ENCODE measurements at places on chromosomes 12 and 14. TPM values are rescaled to one million over a fixed set of nuclear protein-coding genes. Genes with fewer than 3 reads are reported as not detected.

Gene TPH2
- not detected for total RNA-seq

DNA sequence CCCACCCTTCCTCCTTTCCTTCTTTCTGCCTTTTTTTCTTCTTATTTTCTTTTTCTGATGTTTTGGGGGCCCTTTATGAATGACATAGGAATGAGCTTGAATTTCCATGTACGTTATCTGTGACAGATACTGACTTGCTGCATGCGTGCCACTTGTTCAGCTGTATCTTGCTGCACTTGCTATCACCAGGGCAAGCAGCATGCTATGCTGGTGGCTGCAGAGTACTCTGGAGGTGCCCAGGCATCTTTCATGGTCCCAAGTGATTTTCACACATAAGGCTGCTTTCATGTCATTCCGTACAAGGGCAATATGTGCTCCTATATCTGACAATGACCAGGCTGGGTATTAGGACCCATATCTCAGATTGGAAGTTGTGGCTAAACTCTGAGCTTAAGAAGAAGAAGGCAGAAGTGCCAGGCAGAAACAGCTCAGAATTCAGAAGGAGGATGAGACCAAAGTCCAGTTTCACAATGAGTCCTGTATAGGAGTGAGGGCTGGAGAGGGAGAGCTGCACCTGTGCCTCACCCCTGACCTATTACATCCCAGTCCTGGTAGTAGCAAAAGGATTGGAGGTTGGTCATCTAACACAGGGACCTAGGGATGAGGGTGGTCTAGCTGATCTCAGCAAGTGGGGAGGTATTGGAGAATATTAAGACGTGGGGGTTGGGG, 299.0 kb upstream of the DDHD1 start:
- DNase-seq, result no peak

DNA sequence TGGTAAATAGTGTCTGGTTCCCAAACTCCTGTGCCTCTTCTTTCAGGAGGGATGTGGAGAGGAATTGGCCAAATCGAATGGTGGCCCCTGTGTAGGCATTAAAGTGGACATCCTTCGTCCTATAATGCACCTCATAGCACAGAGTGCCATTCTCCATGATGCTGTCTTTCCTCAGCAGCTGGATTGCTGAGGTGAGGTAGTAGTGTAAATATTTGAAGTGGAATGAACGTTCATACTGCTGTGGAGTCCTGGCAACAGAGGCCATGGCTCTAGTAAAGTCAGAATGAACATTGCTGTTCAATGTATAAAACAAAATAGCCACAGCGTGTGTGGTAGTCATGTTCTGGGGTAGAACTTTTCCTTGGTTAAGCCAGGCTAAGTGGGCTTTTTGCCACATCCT, 2.7 kb downstream of the ART4 start:
- no peak for DNase-seq

DNA sequence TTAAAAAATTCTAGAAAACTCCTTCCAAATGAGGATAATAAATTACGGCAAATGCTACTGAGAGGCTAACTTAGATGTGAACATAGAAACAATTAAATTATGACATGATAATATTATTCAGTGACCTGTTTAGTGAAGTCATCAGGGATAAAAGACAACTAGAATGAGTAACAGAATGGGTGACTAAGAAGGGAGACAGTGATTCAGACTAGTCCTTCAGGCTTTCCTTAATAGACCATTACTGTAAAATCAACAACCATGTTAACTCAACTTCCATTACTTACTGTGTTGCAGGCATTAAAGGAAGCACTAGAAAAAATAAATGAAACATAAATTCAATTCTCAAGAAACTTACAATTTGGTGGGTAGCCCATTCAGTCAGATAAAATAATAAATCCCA, 543.9 kb upstream of the LRFN5 start:
- no peak for DNase-seq

DNA sequence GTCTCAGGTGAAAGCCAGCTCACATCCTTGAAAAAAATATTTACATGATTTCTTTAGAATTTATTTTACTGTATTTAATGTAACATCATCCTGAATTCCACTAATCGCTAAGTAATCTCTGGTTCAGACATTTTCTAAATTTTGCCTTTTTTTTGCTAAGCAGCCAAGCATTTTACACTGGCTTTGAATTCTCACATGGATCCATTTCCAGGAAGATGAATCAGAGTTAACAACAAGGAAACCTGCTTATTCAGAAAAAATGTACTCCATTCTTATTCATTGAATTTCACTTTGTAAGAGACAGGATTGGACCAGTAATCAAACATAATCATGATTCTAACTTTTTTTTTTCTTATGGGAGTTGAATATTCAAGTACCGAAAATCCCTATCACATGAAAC, 1785.1 kb upstream of the FLRT2 start:
- DNase-seq, result no peak

- no peak for DNase-seq
Observed at GRCh38 chr12:105292705-105293104, 37.8 kb upstream of the C12orf75 start.

Gene FGF23
- total RNA-seq, result not detected

DNA sequence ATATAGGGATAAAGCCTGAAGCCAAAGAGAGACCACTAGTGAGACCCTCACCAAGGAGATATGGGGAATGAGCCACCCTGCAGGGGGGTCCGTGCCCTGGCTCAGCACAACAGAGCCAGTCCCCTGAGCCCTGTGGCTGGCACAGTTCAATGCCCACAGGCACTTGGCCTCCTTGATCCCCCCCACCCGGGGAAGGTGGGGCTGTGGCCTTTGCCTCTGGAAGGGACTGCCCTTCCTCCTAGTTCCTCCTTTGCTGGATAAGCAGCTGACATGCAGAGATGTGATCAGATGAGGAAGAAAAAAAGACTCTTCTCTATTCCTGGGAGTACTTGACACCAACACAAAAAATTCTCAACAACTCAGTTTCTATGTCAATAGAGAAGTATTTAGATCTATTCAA, 19.9 kb downstream of the TTC7B start:
- no peak for DNase-seq

GRCh38 chr14:93240678-93241000, 33.6 kb downstream of the UBR7 start:
- no peak for DNase-seq

Gene NEMP1
- total RNA-seq, result 10.0 TPM

DNA sequence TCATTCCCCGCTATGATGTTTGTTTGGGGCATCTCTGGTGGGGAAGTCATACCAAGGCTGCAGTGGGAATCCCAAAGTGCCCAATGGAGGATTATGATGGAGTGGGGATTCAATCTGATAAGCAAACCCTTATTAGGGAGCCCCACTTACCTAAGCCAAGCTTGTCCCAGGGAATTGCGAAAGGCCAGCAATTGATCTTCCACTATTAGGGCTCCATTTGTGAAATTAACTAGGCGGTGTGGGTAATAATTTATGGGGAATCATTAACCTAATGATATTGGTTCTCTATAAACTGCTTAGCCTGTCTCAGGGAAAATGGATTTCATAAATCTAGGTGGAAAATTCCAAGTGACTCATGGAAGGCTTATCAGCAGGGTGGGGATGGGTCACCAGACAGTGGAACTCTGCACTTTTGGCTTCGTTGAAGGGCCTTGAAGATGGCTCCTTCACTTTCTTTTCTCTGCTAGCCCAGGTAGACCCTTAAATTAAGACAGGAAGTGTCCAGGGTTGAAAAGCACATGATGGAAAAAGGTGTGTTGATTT, 113.0 kb upstream of the WSCD2 start:
- DNase-seq, result no peak

Gene GSG1
- 0.32 TPM for total RNA-seq

Gene TMEM233
- total RNA-seq, result not detected

DNA sequence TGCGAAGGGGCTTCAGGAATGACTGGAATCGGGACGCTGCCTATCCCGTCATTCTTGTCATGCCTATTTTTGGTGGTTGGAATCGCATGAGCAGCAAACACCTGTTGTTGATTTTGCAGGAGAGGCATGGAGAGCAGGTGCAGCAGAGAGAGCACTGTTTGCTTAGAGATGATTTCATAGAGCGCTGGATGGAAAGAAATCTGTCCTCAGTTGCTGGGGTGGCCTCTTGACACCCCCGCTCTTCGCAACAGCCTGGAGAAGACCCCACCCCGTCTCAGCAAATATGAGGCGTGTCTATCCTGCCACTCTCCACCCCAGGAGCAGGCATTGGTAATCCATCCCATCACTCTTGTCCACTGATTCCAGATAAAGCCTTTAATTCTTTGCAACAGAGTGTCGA, 19.3 kb upstream of the NCOR2 start:
- DNase-seq, result no peak

Gene IFNG-AS1
- total RNA-seq, result not detected

GRCh38 chr12:48043771-48044170, 39.5 kb upstream of the COL2A1 start:
- DNase-seq, result no peak

- peak; percentile 47 for DNase-seq
Observed at GRCh38 chr12:49049566-49050224, 10.9 kb downstream of the KMT2D start.

Gene TAS2R13
- total RNA-seq, result 3.9 TPM

Gene KRT2
- not detected for total RNA-seq

GRCh38 chr14:32682214-32682613, 256.5 kb upstream of the NPAS3 start:
- no peak for DNase-seq
